CMK (cell line): ENCODE measurements at places on chromosomes 3 and 15.

- DNase-seq: no peak
These were observed 82.3 kb upstream of the MLF1 start for GRCh38 chr3:158488670-158489069.

GRCh38 chr15:70281811-70282307 lies 184.1 kb upstream of the TLE3 start:
- DNase-seq: no peak

DNA sequence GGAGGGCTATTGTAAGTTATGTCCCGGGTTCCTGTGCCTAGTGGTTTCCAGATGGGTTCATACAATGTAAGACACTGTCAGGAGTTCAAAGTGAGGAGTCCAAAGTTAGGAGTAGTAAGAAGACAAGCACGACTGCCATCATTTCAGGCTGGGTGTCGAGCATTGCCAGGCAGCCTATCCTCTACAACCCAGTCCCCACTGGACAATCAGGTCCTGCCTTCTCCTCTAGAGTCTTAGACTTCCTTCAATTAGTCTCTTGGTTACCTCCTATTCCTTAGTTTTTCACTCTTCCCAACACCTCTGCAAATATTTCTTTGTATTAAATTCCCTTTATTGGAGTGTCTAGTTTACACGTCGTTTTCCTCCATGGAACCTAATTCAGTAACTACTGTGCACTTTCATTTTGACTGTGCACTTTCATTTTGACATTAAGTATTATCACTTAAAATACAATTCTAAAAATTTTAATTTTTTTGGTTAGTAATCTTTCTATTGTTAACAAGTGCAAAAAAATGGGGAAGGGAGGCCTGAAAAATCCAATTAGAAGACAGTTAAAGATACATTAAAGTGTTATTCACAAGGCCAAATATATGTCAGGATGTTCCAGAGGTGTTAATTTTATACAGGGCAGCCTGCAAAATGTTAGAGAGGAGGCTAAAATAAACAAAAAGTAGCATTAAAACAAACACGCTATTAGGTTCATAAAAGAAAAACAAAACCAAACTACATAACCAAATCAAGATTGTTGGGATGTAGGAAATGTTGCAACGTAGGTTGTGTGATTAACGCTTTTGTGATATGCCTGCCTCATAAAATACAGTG lies 155.3 kb downstream of the TBL1XR1 start:
- no peak for DNase-seq

GRCh38 chr3:121153851-121154250 lies 245.8 kb downstream of the STXBP5L start:
- no peak for DNase-seq

DNA sequence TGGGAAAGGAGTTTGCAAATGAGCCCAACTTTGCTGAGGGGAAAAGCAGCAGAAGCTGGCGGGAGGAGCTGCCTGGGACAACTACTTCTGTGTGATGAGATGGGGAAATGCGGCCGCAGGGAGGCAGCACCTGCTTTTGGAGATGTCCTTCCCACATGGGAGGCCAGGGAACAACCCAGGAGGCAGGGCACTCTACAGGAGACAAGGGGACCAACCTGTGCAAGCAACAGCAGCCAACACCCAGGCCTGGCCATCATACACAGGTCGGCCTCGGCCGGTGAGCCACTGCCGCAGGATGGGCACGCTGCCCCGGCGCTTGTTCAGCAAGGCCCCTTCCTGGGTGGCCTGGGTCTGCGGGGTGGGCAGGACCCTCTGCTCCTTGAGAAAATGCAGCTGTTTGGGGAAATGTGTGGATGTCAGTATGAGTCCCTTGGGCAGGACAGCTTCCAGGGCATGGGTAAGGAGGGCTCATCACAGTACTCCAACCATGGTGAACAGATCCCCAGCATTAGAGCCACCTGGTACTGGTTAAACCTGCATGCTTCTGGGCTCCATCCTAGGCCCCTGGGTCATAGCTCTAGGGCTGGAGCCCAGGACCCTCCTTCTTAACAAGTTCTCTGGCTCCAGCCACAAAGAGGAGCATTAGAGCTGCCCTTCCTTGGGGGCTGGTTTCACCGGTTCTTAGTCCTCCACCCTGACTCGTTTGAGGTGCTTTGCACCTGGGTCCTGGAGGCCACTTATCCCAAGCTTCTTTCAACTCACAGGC lies 11.6 kb downstream of the EPB42 start:
- no peak for DNase-seq

- peak; percentile 56 for DNase-seq
These were observed 2.2 kb downstream of the MAPK6 start for GRCh38 chr15:52021128-52021671.

DNA sequence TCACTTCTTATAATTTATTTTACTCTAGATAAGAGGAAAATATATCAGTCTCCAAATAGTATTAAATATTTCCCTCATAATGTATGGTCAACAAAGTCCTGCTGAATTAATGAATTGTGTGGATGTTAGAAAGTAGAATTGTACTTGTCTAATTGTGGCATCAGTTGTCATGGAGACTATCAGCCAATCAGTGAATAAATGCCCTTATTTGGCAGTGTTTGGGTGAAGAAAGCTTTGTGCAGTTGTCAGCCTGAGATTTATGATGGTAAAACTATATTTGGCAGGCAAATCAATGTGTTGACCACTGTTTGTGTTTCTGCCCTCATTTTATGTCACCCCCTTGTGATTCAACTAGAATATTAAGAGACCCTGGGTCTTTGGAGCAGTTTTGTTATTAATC lies 293.6 kb upstream of the MDFIC2 start:
- no peak for DNase-seq

GRCh38 chr3:183502237-183503181 lies 53.0 kb downstream of the KLHL6 start:
- DNase-seq: no peak

DNA sequence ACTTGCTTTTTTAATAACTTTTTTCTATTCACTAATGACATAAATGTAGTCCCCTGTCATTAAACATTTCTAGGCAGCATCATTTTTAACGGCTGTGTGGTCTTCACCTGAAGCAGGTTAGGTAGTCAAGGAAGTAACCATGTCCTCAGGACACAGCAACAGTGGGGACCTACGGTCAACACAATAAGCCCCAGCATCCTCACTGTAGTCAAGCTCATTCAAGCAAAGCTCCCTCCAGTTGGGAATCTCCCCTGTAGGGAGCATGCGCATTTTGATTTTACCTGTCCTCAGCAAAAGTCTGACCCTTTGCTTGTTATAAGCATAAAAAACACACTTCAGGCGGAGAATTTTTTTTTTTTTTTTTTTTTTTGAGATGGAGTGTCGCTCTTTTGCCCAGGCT lies 151.4 kb downstream of the SHQ1 start:
- no peak for DNase-seq
